ENCODE measurements at places on chromosomes 16 and 17. TPM values are rescaled to one million over a fixed set of nuclear protein-coding genes. Genes with fewer than 3 reads are reported as not detected.

CES5A gene
- not detected for total RNA-seq

GINS2 gene
- 73.6 TPM for total RNA-seq

PRR14 gene
- 111 TPM for total RNA-seq

KRTAP29-1 gene
- not detected for total RNA-seq

TPSAB1 gene
- total RNA-seq, result 0.64 TPM

PIPOX gene
- 3.0 TPM for total RNA-seq

HOXB1 gene
- not detected for total RNA-seq

MT4 gene
- total RNA-seq, result not detected

G6PC1 gene
- not detected for total RNA-seq

OR3A3 gene
- total RNA-seq, result not detected

PABPN1L gene
- total RNA-seq, result not detected

TP53TG3 gene
- not detected for total RNA-seq

DNA sequence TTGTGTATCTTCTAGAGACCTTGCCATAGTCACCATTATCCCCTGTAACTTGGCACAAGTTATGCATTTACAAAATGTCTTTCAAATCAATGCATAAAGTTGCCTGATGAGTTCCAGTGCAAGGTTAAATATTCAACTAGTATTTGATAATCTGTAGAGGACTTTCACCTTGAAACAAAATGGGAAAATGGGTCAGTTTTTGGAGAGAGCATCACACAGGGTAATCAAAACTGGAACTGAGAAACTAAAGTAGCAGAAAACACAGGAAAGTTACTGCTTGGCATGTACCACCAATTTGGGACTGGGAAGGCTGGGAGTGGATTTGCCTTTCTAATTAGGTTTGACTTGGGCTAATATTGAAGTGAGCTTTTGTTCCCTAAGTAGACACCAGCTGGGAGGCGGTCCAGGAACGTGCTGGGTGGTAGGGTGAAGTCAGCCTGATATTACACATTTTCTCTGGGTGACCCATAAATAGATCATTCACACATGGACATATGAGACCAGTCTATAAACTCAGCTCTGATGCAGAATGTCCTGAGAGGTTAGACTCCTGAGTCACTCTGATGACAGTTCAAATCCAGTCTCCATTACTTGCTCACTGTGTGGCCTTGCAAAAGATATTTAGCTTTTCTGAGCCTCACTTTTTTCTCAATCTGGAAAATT is 152.3 kb downstream of the PCTP start:
- no peak for DNase-seq

GRCh38 chr17:57502022-57502421 is 243.1 kb downstream of the CCDC182 start:
- no peak for DNase-seq

DNA sequence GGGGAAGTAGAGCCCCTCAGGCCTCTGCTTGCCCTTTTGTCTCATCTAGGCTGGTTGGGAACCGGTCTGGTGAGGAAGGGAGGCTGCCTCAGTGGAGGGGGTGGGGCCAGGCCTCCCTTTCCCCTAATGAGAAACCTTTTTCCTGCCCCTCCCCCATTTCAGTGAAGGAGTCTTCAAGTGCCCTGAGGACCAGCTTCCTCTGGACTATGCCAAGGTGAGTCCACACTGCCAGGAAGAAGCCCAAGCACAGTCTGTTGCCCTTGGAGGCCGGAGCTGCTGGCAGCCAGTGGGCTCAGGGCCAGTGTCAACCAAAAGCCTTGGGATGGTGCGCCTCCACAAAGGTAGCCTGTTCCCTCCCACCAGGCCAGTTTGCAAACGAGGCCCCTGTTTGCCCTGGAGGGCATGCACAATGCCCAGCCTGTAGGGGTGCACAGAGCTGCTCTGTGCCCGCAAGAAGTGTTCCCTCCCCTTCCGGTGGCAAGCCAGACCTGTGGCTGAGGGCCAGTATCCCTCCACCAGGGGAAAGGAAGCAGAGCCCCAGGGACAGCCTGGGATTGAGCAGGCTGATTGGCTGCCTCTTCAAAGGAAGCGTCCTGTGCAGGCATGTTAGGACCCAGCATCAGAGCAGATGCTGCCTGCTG is 3.4 kb downstream of the TRAF4 start:
- DNase-seq, result no peak

GRCh38 chr16:5309946-5310611 is 212.5 kb upstream of the EEF2KMT start:
- DNase-seq, result no peak

DNA sequence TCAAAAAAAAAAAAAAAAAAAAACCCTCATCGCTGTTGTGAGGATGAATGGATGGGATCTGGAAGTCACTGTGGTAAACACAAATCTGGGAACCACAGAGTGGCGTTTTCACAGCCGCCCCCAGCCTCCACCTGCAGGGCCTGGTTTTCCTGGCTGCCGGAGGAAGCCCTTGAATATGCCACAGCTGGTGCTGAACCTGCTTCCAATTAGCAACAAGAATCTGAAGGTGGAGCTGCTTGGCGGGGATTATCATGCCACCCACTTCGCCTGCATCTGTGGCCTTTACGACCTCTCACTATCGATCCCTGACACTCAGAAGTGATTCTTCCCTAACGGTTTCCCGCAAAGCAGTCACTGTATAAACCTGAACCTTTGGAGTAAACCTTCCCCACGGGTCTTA is 16.1 kb downstream of the MRM3 start:
- no peak for DNase-seq

DNA sequence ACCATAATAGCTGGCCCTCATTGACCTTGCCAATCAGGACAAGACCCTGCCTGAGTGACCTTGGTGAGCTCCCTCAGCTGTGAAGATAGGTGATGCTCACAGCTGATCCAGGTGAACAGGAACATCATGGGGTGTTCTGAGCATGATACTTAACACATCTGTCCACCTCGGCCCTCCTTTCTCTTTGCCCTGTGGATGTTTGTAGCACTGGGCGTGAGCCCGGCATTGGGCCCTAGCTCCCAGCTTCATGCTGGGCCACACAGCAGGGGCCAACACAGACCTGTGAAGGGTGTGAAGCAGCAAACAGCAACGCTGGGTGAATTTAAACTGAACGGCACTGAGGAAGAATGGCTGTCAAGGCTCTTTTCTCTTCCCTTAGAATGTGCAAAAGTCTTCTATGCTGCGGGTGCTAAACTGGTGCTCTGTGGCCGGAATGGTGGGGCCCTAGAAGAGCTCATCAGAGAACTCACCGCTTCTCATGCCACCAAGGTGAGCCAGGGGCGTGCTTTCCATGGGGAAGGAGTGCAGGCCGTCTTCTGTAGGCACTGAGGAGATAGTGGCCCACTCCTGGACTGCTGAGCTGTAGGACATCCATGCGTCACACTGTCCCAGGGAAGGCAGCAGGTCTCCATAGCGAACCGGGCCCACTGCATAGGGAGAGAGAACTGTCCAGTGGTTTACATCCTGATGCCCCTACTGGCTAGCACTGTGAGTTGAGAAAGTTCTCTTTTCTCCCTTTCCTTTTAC is 35.9 kb downstream of the TMEM11 start:
- peak; percentile 25 for DNase-seq

- no peak for DNase-seq
Measured at GRCh38 chr17:1461198-1461944, 5.3 kb upstream of the CRK start.

GRCh38 chr17:71828182-71828596 is 292.6 kb upstream of the SOX9 start:
- DNase-seq, result no peak

- peak; percentile 69 for DNase-seq
Measured at GRCh38 chr17:57986841-57987580, 1.0 kb downstream of the VEZF1 start.

GRCh38 chr17:37180376-37180775 is 195.4 kb upstream of the C17orf78 start:
- no peak for DNase-seq

DNA sequence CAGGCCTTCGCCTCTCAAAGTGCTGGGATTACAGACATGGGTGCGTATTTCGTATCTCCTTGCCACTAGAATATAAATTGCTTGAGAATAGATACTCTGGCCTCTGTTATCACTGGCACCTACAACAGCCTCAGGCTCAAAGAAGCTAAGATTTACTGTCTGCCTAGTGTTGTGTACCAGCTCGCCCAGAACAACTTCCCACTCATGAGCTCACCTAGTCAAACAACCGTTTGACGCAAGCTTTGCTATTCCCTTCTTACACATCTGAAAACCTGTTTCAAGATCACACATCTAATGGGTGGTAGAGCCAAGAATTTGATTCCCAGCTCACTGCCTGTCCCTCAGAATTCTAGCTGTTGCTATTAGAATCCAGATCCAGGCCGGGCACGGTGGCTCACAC is 24.4 kb downstream of the MIS12 start:
- DNase-seq, result no peak

DNA sequence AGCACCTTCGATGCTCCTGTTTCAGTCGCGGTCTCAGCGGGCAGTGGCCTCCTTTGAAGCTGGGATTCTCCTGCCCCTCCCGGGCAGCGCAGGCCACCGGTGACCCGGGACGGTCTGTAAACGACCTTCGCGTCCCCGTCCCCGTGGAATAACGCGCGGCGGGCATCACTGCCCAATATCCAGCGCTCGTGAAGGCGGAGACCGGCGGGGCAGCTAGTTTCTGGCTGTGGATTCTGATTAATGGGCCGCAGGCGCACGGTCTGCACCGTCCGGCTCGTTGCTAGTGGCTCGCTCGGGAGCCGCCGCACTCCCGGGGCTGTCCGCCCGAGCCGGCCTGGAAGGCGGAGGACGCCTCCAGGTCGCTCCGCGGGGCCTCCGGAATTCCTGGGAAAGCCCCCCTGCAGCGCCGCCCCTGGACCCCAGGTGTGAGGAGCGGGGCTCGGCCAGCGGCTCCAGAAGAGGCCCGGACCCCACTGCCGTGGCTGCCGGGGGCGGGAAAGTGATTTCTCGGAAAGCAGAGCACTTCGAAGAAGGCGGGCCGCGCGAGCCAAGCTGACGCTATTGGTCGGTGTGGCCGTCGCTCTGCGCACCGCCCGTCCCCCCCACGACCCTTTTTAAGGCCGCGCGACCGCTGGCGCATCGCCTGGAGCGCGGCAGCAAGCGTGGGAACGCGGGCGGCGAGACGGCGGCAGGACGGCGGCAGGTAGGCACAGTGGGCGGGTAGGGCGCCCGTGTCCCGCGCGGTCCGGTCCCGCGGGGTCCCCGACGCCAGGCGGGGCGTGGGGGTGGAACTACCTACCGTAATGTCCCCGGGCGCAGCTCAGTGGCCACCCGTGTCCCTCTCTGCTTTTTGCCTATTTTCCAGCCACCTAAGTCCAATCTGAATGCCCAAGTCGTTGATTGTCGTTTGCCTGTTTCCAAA is at the start of gene IRF8:
Gene IRF8, plus strand, starts transcription at position 642 of the 922 bp plus-strand sequence. CDS start 3,854 bp downstream, outside the sequence.
- peak; percentile 94 for DNase-seq

GRCh38 chr16:4316864-4317531 is 1.1 kb downstream of the GLIS2 start:
- DNase-seq, result no peak

DNA sequence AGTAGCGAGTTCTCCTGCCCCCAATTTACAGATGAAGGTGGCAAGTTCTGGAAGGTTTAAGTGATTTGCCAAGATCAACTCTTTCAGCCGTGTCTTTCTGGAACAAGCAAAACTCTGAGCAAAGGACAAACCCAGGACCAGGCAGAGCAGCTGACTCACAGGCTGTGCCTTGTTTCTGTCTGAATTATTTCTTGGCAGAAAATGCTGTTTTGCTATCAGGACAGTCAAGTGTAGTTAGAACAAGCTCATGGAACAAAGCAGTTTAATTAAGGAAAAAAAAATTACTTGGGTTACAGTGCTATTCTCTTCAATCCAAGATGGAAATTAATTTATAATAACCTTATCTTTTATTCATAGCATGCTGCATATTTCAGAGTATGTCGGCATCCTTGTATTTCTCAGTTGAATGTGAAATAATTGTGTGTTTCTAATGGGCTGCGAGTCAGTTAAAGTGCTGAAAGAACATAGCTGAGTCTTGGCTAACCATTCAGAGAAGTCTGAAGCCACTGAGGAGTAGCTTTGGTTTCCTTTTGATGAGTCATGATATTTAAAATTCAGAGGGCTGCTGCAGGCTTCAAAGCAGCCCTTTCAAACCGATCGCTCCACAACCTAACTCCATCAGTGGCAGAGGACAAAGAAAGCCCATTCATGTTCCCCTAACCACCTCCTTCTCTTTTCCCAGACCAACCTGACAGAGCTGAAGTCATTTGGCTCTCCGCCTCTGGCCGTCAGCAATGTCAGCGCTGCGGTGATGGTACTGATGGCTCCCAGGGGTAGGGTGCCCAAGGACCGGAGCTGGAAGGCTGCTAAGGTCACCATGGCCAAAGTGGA is 143.7 kb downstream of the ZNF18 start:
- no peak for DNase-seq

GRCh38 chr16:12573730-12574383 is 229.8 kb downstream of the CPPED1 start:
- peak; percentile 63 for DNase-seq

- no peak for DNase-seq
Measured at GRCh38 chr16:74720579-74720978, 19.9 kb upstream of the MLKL start.

DNA sequence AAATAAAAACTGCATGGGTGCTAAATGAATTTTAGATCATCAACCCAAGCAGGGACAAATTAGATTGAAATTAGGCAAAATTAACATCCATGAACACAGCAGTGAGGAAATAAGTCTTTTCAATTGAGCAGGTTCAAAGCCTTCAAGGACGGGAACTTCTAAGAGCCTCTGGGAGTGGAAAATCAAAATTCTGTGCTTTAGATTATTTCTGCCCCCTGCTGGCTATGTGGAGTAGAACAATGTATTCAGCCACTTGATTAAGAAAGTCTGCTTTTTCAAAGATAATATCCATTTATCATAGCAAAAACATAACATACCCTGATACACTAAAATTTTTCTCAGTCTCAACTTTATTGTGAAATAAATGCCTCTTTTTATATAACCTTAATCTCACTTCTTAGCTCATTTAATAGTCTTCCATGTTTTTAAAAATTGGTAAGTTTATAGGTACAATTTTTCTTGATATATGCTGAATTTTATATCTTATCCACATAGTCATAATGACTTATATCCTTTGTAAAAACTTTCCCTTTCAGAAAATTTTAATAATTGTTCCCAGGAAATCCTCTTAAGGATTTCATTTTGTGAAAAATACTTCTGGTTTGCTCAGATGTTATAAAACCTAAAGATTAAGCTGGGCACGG is 28.1 kb upstream of the NOL11 start:
- DNase-seq, result peak; percentile 60

DNA sequence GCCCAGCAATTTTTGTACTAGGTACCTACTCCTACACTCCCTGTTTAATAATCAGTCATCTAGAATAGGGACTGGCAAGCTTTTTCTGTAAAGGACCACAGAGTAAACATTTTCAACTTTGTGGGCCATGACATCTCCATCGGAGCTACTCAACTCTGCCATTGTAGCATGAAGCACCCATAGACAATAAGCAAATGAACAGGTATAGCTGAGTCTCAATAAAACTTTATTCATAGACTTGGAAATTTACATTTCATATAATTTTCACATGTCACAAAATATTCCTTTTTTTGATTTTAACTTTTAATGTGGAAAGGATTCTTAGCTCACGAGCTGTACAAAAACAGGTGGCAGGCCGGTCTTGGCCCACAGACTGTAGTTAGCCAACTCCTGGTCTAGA is 345.8 kb downstream of the SOX9 start:
- DNase-seq, result no peak

- DNase-seq, result no peak
Measured at GRCh38 chr16:75477680-75478473, 13.4 kb upstream of the TMEM170A start.

- no peak for DNase-seq
Measured at GRCh38 chr17:81069135-81069645, 34.2 kb downstream of the BAIAP2 start.

- no peak for DNase-seq
Measured at GRCh38 chr16:60686824-60687223, 1349.4 kb downstream of the CDH8 start.
